ENCODE measurements at places on chromosomes 7 and 10.
A peak's percentile ranks its signal among the peaks of the same experiment; 100 is the strongest.

DNA sequence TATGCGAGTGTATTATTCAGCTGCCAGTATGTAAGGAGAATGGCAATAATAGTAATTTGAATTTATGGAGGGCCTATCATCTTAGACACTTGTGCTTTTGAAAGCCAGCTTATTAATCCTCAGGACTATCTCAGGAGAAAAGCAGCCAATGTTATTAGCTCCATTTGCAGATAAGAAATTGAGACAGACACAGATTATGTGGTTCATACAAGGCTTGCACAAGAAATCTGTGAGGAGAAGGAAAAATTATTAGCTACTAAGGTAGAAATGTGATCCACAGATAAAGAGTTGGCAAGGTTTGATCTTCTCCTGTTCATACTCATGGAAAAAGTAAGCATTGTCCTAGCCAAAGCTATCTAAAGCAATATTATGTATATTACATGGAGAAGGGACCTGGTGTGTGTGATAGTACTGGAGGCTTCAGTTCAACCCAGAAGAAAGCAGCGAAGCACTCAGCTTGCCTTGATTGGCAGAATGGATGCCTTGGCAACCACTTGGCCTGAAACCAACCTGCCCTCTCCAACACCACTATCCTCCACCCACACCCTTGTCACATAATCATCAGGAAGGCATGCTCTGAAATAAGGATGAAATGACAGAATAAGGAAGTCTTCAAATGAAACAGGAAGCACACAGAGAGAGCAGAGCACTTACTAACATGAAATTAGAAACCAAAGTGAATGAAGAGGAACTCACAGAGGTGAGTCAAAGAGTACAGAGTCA lies 18.0 kb downstream of the MACC1 start:
- DNase-seq, result peak; percentile 66

DNA sequence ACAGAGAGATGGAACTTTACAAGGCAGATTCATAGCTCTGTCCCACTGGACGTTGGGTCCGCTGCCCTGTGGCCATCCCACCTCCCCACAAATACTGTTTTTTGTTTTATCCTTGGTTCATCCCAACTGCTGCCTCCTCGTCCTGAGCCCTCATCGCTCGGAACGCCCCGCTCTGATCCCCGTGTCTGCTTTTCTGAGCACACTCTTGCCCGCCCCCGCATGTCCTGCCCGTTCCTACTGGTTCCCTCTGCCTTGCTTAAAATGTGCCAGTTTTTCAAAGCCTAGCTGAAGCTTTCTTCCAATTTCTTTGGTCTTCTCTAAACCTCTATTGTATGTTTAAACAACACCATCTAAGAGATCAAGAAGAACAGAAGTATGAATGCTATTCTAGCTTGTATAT lies 19.4 kb downstream of the RNF32 start:
- DNase-seq, result no peak

DNA sequence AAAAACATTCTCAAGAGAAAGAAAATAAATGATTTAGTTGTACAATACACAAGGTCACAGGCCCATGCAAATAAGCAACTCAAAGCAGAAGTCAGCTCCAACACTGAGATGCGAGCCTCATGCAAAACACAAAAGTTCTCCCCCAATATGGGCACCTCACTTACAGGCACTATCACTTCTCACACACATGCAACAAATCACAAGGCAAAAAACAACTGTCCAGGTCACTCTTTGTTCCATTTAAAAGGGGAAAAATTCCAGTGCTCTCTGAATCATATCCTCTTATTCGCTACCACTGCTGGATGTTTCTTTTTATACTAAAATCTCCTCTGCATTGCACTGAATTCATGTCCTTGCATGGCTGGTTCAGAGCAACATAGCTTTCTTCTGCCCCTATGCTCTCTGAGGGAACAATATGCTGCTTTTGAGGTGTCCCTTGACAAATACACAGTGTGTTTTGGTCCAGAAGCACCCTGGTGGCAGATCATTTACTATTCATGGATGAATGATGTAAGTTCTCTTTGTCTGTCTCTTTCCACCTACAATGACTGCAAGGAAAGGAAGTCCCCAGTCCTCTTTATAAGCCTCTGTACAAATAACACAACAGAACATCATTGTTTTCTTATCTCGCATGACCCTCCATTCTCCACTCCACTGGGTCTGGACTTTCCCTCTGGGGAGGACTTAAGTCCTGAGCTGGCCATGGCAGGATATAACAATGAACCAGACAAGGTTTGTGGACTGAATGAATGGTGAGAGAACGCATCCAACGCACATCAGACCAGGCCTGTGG lies 85.4 kb upstream of the GSDME start:
- DNase-seq, result no peak

- no peak for DNase-seq
Measured at GRCh38 chr7:54397836-54398612, 144.2 kb upstream of the VSTM2A start.

- no peak for DNase-seq
Measured at GRCh38 chr7:34727464-34727995, 69.5 kb downstream of the NPSR1 start.

DNA sequence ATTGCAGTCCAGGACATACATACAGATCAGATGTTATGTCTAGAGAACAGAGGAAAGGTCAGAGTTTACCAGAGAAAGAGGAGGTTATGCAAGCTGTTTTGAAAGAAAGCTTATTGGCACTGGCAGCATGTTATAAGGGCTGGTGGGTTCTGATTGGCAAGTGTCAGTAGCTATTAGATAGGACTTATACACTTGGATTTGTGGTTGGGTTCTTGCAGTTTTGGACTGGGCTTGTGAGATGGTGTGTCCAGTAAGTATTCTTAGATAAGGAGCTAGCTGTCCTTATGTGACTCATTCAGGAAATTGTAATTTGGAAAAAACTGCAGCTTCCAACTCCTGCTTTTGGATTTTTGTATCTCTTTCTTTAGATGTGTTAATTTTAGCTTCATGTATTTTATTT lies 130.7 kb upstream of the NAMPT start:
- no peak for DNase-seq

DNA sequence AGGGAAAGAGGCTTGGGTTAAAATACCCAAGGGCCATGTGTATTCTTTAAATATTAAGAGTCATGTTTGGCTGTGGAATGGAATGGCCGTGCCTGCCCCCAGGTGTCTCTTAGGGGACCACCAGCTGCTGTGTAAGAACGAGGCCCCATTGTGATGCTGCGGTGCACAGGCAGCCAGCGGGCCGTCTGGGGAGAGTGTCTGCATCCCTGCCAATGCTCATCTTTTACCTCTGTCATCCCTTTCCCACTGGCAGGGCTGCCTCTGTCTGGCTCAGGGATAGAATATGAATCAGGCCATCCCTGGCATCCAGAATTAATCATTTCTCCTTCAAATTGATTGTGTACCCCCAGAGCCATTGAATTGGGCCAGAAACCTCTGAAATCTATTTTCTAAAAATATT lies 137.8 kb upstream of the GALNT17 start:
- no peak for DNase-seq

- no peak for DNase-seq
Measured at GRCh38 chr7:157408258-157409101, 71.7 kb downstream of the DNAJB6 start.

GRCh38 chr7:1454542-1454941 lies 4.7 kb downstream of the MICALL2 start:
- DNase-seq, result no peak

DNA sequence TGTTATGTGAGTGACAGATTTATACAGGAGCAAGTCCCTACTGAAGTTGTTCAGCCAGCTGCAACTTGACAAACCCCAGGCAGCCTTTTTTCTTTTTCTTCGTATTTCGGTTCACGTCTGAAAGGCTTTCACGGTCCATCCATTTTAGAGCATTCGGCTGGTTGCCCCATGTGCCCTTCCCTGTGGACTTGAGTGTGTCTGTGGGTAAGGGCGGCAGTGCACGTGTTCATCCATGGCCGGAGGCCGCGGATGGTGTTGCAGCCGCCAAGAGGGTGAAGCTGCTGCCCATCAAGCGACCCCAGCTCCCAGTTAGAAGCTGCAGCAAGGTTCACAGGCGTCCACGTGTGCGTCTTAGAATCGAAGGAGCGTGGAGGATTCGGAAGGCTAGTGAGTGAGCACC lies 35.9 kb downstream of the PPP2R2D start:
- no peak for DNase-seq

DNA sequence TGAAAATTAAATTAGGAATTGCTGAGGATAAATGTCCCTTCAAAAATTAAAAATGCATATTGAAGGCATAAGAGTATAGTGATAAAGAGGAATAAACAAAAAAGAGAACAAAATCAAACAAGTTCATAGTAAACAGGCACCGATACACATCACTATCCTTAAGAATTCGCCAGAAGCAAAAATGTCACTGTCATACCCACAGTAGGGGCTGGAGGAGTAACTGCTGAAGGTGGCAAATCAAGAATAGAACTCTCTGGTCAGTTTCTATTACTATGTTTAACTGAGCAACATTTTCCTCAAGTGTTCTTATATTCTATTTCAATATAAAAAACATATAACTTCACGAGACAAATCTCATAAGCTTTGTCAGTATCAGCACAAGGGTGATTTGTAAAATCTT lies 84.0 kb downstream of the VPS41 start:
- no peak for DNase-seq

- DNase-seq, result no peak
Measured at GRCh38 chr10:27685681-27686080, 59.9 kb downstream of the MKX start.

GRCh38 chr10:128498378-128498730 lies 372.1 kb upstream of the MKI67 start:
- DNase-seq, result no peak

- no peak for DNase-seq
Measured at GRCh38 chr7:31633467-31633866, 53.5 kb upstream of the PPP1R17 start.

DNA sequence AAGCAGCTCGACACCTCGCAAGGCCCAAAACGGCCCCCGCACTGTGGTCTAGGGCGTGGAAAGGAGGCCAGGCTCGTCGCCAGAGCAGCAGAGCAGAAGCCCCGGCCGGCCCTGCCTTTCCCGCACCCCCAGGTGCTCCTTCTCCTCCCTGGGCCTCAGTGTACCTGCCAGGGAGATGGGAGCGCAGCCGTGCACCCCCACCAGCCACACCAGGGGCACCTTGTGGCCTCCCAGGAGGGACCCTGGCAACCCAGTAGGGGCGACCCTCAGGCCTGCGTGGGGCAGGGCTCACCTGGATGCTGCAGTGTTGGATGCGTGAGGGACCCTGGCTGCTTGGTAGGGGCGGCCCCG lies 9.5 kb downstream of the PDGFA start:
- no peak for DNase-seq

GRCh38 chr10:89120931-89121763 lies 86.0 kb downstream of the CH25H start:
- no peak for DNase-seq

DNA sequence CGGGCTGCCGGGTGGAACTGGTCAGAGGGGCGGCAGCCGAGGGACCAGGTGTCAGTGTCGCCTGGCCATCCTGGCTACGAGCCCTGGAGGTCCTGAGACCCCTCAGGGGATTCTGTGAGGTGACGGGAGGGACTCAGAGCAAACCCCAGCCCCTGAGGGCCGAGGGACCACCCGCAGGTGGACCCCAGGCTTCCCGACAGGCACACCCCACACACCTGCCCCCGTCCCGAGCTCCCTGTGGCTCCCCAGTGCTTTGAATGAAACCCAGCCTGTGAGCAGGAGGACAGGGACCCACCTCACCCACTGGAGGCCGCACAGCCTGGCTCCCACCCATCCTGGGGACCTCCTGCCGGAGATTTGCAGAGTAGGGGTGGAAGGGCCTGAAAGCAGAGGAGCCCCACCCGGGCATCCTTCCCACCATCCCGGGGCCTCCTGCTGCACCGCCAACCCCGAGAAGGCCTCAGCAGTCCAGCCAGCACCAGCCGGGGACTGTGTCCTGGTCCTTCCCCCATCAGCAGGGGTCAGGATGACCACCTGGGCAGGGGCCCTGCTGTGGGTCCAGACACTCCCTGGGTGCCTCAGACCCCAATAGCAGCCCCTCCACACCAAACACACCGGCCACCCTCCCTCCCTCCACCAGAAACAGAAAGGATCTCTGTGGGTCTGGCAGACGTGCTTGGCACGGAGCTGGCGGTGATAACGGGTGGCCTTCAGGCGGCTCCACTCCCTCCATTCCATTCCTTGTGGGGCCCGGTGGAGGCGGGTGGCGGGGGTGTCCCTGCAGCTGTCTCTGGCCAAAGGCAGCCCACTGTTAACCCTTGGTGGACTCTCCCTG lies 13.9 kb downstream of the VENTX start:
- no peak for DNase-seq

DNA sequence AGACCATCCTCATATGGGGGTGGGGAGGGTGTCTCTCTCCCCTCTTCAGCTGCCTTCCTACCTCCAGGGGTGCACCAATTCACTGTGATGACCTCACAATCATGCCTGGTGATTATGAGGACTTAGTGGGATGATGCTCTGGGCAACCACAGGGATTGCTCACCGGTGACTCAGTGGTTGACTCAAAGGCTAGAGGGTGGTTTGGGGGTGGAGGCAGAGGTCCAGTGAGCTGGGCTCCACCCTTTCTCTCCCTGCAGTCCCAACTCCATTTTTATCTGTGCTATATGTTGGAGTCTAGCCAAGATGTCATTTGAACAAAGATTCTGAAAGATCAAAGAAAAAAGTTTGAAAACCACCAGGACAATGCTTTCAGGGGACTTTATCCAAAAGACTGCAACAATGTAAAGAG lies 286.9 kb downstream of the KCNMA1 start:
- DNase-seq, result no peak

DNA sequence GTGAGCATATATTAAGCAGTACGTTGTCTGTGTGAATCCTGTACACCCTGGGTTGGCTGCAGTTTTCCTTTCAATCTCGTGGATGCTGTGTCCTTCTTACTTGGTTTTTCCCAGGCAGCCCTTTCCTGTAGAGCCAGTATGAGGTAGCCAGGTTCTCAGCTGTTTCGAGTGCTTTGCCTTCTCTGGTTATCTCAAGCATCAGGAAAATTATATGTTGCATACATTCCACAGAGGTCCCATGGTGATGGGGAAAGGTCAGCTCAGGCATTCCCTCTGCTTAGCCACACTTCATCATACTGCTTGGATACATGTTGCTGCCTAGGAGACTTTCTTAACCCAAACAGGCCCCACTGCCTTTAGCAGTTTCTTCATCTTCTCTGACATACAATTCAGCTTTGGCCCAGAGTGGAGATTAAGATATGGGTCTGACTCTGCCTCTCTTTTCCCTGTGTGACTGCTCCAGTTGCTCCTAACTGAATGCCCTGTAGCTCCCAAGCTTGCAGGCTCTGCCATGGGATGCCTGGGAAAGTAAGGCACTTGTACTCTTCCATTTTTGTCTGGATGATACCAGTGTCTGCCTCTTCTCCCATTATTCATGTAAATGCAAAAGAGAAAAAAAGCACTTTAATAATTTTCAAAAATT lies 11.3 kb downstream of the GNAI1 start:
- no peak for DNase-seq

- DNase-seq, result no peak
Measured at GRCh38 chr10:14751014-14751896, 23.4 kb downstream of the FAM107B start.

DNA sequence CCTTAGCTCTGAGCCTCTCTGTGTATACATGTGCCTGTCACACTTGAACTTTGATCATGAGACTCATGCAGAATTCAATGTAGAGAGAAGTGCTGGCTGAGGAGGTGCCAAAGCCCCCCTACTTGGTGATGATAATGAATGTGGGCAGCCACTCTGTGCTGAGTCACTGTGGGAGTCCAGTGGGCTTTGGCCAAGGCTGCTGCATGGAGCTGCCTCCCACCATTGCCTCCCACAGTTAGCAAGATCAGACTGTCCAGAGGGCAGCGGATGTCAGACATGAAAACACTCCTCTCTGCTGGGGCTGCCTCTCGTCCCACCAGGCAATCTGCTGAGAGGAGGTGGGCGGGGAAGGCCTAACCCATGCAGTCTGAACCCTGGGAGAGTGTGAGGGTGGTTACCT lies 180.3 kb downstream of the SH2D4B start:
- no peak for DNase-seq

- DNase-seq, result no peak
Measured at GRCh38 chr10:89327803-89328441, at the start of gene IFIT3. IFIT3 (plus strand) TSS chr10:89327997; CDS start chr10:89328074, 77 bp downstream.

Measured in NCI-H510A (cell line).